CD4-positive, alpha-beta T cell (primary cell): ENCODE measurements at places on chromosomes 5 and 9.

DNA sequence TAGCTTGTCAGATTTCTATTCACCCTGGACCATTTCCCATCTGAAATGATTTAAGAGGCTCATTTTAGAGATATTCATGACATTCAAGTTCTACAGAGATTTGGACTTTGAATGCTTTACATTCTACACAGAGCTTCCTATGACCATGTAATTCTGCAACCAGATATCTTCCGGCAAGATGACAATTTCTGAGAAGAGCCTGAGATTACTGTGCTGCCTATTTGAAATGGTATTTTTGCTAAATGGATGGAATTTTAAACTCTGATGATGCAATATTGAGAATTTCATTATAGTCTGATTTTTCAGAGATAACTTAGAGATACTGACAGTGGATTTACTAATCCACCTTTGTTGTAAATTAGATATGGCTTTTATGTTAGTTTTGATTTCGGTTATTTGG, 16.0 kb upstream of the ACOT12 start:
- H3K4me3 ChIP-seq = no peak overlapping the region
- no peaks in the 10 kb centered on the region for H3K27me3 ChIP-seq
- H3K4me1 ChIP-seq = no peaks in the 10 kb centered on the region
- DNase-seq = no peak
- no peak overlapping the region for H3K27ac ChIP-seq

DNA sequence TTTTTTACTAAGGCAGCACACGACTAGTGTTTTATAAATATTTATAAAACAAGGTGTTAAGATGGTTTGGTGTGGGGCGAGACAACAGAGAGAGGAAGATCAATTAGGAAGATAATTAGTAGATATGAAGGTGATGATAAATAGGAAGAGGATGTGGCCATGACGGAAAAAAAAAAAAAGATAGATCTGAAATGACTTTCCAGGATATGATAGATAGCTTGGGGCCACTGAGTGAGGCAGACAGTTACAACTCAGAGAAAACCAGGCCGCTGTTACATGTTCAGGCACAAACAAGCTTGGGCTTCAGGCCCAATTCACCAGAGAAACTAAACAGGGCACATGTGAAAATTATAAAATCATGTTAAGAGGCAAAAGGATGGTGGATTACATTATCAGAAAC, 43.2 kb downstream of the KIAA0825 start:
- no peak overlapping the region for H3K4me3 ChIP-seq
- no peaks in the 10 kb centered on the region for H3K27me3 ChIP-seq

- peaks cover 28% of the 10 kb centered on the region for H3K27me3 ChIP-seq
- no peak overlapping the region for H3K27ac ChIP-seq
- no peak for DNase-seq
- H3K4me1 ChIP-seq = peaks cover 40% of the 10 kb centered on the region
- no peaks in the 10 kb centered on the region for H3K36me3 ChIP-seq
- H3K4me3 ChIP-seq = peak overlapping the region; percentile 56
Observed at GRCh38 chr5:53482717-53483638, 2.5 kb downstream of the FST start.

GRCh38 chr9:35464141-35465025, 25.5 kb upstream of the RUSC2 start:
- no peak overlapping the region for H3K27ac ChIP-seq
- no peaks in the 10 kb centered on the region for H3K27me3 ChIP-seq
- H3K4me1 ChIP-seq = no peaks in the 10 kb centered on the region
- H3K36me3 ChIP-seq = no peaks in the 10 kb centered on the region
- DNase-seq = no peak

GRCh38 chr5:25334350-25334749, 689.6 kb upstream of the CDH10 start:
- no peaks in the 10 kb centered on the region for H3K27me3 ChIP-seq
- H3K27ac ChIP-seq = no peak overlapping the region
- no peaks in the 10 kb centered on the region for H3K4me1 ChIP-seq
- no peaks in the 10 kb centered on the region for H3K36me3 ChIP-seq

- no peak overlapping the region for H3K4me3 ChIP-seq
- no peaks in the 10 kb centered on the region for H3K4me1 ChIP-seq
- H3K27me3 ChIP-seq = no peaks in the 10 kb centered on the region
- H3K27ac ChIP-seq = no peak overlapping the region
- no peaks in the 10 kb centered on the region for H3K36me3 ChIP-seq
Observed at GRCh38 chr5:159697530-159697929, 218.8 kb upstream of the ADRA1B start.

DNA sequence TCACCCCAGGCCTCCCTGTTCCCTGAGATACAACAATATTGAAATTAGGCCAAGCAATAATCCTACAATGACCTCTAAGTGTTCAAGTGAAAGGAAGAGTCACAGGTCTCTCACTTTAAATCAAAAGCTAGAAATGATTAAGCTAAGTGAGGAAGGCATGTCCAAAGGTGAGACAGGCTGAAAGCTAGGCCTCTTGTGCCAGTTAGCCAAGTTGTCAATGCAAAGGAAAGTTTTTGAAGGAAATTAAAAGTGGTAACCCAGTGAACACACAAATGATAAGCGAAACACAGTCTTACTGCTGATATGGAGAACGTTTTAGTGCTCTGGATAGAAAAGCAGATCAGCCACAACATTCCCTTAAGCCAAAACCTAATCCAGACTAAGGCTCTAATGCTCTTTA, 39.8 kb downstream of the PTAR1 start:
- no peak overlapping the region for H3K4me3 ChIP-seq
- DNase-seq = no peak
- H3K27ac ChIP-seq = no peak overlapping the region
- peaks cover 44% of the 10 kb centered on the region for H3K36me3 ChIP-seq
- H3K27me3 ChIP-seq = no peaks in the 10 kb centered on the region
- no peaks in the 10 kb centered on the region for H3K4me1 ChIP-seq

- DNase-seq = no peak
- H3K27me3 ChIP-seq = no peaks in the 10 kb centered on the region
- peaks cover 21% of the 10 kb centered on the region for H3K4me1 ChIP-seq
- no peak overlapping the region for H3K4me3 ChIP-seq
Observed at GRCh38 chr5:36726767-36727166, 120.4 kb downstream of the SLC1A3 start.

DNA sequence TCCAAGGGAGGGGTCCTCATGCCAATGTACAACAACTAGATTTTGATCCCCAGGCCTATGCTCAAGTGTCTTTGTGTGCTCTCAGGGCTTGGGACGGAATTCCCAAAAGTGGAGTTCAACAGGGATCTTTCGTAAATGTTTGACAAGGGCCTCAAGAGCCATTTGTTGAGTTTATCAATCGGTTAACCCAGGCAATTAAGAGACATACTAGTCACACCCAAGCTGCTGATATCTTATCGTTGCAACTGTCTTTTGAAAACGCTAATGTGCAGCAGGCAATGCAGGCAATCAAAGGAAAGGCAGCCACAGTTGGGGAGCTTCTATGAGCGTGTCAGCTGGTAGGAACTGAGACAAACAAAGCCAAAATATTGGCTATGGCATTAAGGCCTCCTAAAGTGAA, 161.2 kb downstream of the CPLANE1 start:
- H3K36me3 ChIP-seq = no peaks in the 10 kb centered on the region
- no peaks in the 10 kb centered on the region for H3K27me3 ChIP-seq
- no peak overlapping the region for H3K27ac ChIP-seq
- no peaks in the 10 kb centered on the region for H3K4me1 ChIP-seq
- H3K4me3 ChIP-seq = no peak overlapping the region

GRCh38 chr5:177094224-177095087, 7.7 kb downstream of the FGFR4 start:
- no peaks in the 10 kb centered on the region for H3K27me3 ChIP-seq
- H3K27ac ChIP-seq = no peak overlapping the region
- H3K4me3 ChIP-seq = no peak overlapping the region
- DNase-seq = no peak

- H3K27ac ChIP-seq = no peak overlapping the region
- no peak for DNase-seq
- peaks cover 7% of the 10 kb centered on the region for H3K4me1 ChIP-seq
- H3K27me3 ChIP-seq = no peaks in the 10 kb centered on the region
Observed at GRCh38 chr5:126355940-126356339, 67.3 kb upstream of the GRAMD2B start.

- DNase-seq = no peak
- no peak overlapping the region for H3K27ac ChIP-seq
- H3K4me3 ChIP-seq = no peak overlapping the region
- H3K27me3 ChIP-seq = peaks cover 9% of the 10 kb centered on the region
Observed at GRCh38 chr5:135433681-135434426, 13.3 kb downstream of the DCANP1 start.

GRCh38 chr5:79151942-79152671, 40.5 kb downstream of the BHMT start:
- H3K27ac ChIP-seq = no peak overlapping the region
- H3K36me3 ChIP-seq = no peaks in the 10 kb centered on the region
- no peak overlapping the region for H3K4me3 ChIP-seq
- no peak for DNase-seq

DNA sequence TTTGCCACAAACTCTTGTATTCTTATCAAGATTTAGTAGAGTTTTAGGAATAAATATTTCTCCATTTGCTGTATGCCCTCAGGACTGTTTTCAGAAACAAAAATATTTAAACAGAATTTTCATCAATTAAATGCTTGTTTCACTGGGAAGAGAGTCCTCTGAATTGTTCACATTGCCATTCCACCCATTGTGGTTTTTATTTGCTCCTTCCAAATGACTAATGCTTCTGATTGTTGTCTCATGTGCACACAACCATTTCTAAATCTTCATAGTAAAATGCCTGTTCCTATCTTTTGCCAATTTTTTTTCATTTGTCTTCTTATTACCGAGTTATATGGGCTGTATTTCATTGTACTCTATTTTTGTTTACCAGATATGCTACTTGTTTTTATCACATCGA, 10.6 kb downstream of the MARCOL start:
- no peaks in the 10 kb centered on the region for H3K27me3 ChIP-seq
- no peak overlapping the region for H3K4me3 ChIP-seq
- H3K4me1 ChIP-seq = no peaks in the 10 kb centered on the region
- H3K36me3 ChIP-seq = no peaks in the 10 kb centered on the region

DNA sequence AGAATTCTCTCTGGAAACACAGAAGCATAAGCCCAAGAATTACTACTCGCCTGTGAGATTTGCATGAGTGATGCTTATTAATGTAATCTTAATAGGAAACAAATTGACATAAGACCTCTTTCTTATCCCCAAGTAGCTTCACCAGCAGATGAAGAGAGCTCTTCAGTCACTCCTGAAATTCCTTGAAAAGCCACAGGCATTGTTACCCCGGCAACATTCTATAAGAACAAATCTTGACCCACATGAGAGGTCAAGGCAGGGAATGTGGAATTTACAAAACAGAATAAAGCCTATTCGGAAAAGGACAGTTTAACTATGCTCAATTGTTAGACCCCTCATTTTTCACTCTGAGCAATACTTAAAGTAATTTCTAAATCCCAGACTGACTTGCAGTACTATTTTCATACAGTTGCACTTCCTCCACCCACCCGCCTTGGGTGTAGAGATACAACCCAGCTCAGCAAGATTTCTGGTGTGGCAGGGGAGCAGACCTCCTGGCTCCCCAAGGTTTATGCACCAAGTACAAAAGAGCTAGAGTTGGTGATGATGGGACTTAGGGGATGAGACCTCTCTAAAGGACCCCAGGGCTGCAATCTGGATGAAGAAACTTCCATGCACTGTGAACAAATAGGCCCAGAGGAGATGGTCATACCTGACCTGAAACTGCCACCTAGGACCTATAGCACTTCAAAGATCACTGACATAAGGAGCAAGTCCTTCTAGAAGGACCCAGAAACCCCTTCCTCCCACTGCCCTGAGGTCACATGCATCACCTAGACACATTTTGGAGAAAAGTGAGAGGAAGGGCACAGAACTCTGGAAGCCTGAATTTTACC, 242.1 kb downstream of the ZNF608 start:
- no peaks in the 10 kb centered on the region for H3K27me3 ChIP-seq
- H3K27ac ChIP-seq = no peak overlapping the region
- no peaks in the 10 kb centered on the region for H3K36me3 ChIP-seq
- no peaks in the 10 kb centered on the region for H3K4me1 ChIP-seq
- no peak overlapping the region for H3K4me3 ChIP-seq
- DNase-seq = no peak

DNA sequence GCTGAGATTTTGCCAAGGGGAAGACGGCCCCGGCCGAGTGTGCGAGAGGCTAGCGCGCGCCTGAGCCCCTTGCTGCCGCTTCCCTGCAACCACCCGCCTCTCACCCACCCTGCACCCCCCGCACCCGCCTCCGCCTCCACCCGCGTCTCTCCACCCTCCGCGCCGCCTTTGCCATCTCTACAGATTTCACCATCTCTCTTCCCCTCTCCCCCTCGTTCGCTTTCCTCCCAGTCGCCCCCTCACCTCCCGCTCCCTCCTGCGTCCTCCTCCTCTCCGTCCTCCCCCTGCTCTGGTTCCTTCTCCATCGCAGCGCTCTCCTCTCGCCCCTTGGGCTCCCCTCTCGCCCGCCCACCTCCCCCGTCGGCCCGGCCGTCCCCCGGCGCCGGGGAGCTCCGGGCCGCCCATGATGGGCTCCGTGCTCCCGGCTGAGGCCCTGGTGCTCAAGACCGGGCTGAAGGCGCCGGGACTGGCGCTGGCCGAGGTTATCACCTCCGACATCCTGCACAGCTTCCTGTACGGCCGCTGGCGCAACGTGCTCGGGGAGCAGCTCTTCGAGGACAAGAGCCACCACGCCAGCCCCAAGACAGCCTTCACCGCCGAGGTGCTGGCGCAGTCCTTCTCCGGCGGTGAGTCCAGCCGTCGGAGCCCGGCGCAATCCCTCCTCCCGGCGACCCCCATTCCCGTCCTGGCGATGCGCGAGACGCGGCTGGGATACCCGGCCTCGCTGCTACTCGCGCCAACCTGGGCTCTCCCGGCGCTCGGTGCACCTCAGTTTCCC, at the start of gene PRDM12:
TSS of gene PRDM12 (plus strand) at position 344 of the 778 bp plus-strand sequence. CDS start at position 404, 60 bp downstream.
- peaks cover 59% of the 10 kb centered on the region for H3K4me1 ChIP-seq
- DNase-seq = no peak
- H3K4me3 ChIP-seq = no peak within 1 kb of the TSS
- peaks cover 79% of the 10 kb centered on the region for H3K27me3 ChIP-seq
- H3K27ac ChIP-seq = no peak within 1 kb of the TSS

DNA sequence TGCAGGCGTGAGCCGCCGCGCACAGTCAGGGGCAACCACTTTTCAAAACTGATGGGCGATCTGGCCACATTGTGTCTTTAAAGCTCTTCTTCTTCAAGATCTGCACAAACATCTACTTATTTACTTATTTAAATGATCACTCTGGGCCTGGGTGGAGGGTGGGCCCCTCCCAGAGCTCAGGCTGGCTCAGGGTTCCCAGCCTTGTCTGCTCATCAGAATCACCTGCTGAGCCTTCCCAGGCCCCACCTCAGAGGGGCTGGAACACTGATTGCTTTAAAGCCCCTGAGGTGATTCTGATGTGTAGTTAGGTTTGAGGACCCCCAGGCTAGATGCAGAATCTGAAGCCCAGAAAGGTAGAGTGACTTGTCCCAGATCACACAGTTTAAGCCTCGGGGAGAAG, 45.6 kb upstream of the DMRT1 start:
- H3K4me1 ChIP-seq = no peaks in the 10 kb centered on the region
- H3K36me3 ChIP-seq = no peaks in the 10 kb centered on the region
- no peak overlapping the region for H3K27ac ChIP-seq
- H3K27me3 ChIP-seq = no peaks in the 10 kb centered on the region

GRCh38 chr9:72173080-72173479, 23.8 kb downstream of the GDA start:
- H3K4me1 ChIP-seq = no peaks in the 10 kb centered on the region
- no peak overlapping the region for H3K4me3 ChIP-seq
- no peak for DNase-seq
- H3K27me3 ChIP-seq = peaks cover 4% of the 10 kb centered on the region
- no peak overlapping the region for H3K27ac ChIP-seq
